ENCODE measurements at places on chromosomes 16 and 17. TPM values are rescaled to one million over a fixed set of nuclear protein-coding genes. Genes with fewer than 3 reads are reported as not detected.

TBC1D28 gene
- not detected for total RNA-seq

KRT222 gene
- total RNA-seq = 0.45 TPM

CCL17 gene
- total RNA-seq = not detected

PRSS33 gene
- total RNA-seq = not detected

WRAP53 gene
- total RNA-seq = 4.0 TPM

TMC7 gene
- 0.44 TPM for total RNA-seq

MYH3 gene
- 0.88 TPM for total RNA-seq

HSD17B2 gene
- not detected for total RNA-seq

CD300LB gene
- total RNA-seq = not detected

CNGB1 gene
- total RNA-seq = not detected

IGF2BP1 gene
- not detected for total RNA-seq

CLUH gene
- 90.4 TPM for total RNA-seq

UTS2R gene
- 4.5 TPM for total RNA-seq

CCL1 gene
- not detected for total RNA-seq

RAB37 gene
- 1.3 TPM for total RNA-seq

PLD6 gene
- 4.2 TPM for total RNA-seq

TAC4 gene
- total RNA-seq = 1.1 TPM

NLRC3 gene
- total RNA-seq = 0.95 TPM

DNAH9 gene
- 0.37 TPM for total RNA-seq

CNTNAP1 gene
- 9.9 TPM for total RNA-seq

GPR139 gene
- total RNA-seq = not detected

IKZF3 gene
- total RNA-seq = 0.28 TPM

INCA1 gene
- 2.6 TPM for total RNA-seq

DNASE1L2 gene
- total RNA-seq = 0.26 TPM

P2RX5 gene
- total RNA-seq = 8.6 TPM

C1QL1 gene
- total RNA-seq = 1.6 TPM

PRR29 gene
- total RNA-seq = 0.15 TPM

TMEM170A gene
- 11.2 TPM for total RNA-seq

C1QTNF1 gene
- total RNA-seq = 655 TPM

KPNA2 gene
- total RNA-seq = 22.1 TPM

EPOP gene
- total RNA-seq = 1.3 TPM

PRRT2 gene
- total RNA-seq = 4.9 TPM

ROGDI gene
- total RNA-seq = 73.5 TPM

CD300LF gene
- 0.25 TPM for total RNA-seq

TEKT5 gene
- total RNA-seq = not detected

ZNF385C gene
- 0.29 TPM for total RNA-seq

FOXL1 gene
- total RNA-seq = 1.8 TPM

SLC52A1 gene
- total RNA-seq = not detected

VPS4A gene
- 25.7 TPM for total RNA-seq

C17orf113 gene
- 0.61 TPM for total RNA-seq

MYO1D gene
- total RNA-seq = 9.8 TPM

ALOX12 gene
- total RNA-seq = 0.18 TPM

IRF8 gene
- 5.9 TPM for total RNA-seq

FAM20A gene
- total RNA-seq = 2.0 TPM

PRKCB gene
- total RNA-seq = 2.8 TPM

CA5A gene
- total RNA-seq = not detected

RNF222 gene
- total RNA-seq = not detected
